Thoracic aorta (tissue), 2 donors: ENCODE measurements at places on chromosomes 2 and 18. TPM values are rescaled to one million over a fixed set of nuclear protein-coding genes. Genes with fewer than 3 reads are reported as not detected.

- DNase-seq: no peak
Measured at GRCh38 chr2:27255660-27256059, 7.2 kb downstream of the SLC30A3 start.

- no peak for DNase-seq
Measured at GRCh38 chr2:149858901-149859634, 271.5 kb upstream of the MMADHC start.

GRCh38 chr18:6747646-6748045 lies 18.1 kb downstream of the ARHGAP28 start:
- no peak for DNase-seq

DNA sequence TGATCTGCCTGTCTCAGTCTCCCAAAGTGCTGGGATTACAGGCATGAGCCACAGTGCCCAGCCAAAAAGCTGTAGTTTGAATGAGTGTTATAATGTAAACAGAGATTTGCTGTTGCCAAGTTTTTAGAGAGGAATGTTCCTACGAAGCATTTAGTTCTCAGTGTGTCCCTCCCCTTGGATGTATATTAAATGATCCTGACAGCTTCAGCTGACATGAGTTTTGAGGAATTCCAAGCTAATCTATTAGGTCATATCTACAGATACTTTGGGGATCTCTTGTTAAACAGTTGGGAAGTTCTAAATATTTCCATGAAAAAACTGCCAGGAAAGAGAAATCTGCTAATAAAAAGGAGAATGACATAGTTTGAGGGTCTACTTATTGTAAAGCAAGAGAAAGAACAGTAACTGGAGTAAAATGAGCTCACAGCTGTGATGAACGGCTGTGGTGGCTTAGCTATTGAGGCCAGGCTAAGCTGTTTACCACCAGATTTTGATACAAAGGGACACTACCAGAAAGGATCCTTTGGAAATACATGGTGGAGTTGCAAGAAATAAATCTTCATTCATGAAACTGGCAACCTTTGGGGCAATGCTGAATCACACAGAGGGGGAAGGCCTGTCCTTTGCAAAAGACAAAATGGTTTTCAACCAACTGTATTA lies 2.6 kb upstream of the STON1 start:
- DNase-seq: no peak

DNA sequence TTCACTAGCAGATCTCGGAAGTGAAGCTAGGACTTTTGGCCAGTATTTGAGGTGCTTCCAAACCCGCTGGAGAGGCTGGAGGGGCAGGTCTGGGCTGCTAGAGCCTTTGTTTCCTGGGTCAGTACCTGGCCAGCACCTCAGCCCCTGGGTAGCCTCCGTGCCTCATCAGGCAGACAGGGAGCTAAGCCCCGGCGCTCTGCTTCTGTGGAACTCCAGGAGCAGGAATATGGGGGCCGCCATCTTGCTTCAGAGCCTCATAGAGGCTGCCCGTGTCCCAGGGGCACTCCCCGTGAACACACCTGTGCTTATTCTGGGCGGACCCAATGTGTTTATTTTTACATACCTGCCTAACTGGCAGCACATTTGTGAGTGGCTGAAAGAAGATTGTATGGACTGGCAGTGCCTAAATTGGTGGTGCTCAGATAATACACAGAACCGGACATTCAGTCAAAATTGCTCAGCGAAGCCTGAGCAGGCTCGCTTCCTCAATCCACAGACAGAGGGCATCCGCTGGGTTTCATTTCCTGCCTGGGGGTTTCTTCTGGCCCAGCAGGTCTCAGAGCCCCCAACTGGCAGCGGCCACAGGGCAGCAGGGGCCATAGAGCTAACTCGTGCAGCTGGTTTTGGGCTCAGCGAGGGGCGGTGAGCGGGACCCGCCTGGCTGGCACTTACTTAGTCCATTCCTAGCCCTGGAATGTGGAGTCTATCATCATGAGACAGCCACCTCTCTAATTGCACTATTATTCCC lies 176.8 kb upstream of the ALKAL2 start:
- no peak for DNase-seq

The ARL5A gene
- total RNA-seq: 44.1 TPM

The ZNF519 gene
- total RNA-seq: 1.7 TPM

The PRKAG3 gene
- 0.28 TPM for total RNA-seq

The KCNK3 gene
- total RNA-seq: 19.6 TPM
